Activated T-cell treated with anti-CD3 and anti-CD28 coated beads, Interleukin-2, amount 50 U/mL, for 1 hour (primary cell): ENCODE measurements at places on chromosomes 5 and 9.

DNA sequence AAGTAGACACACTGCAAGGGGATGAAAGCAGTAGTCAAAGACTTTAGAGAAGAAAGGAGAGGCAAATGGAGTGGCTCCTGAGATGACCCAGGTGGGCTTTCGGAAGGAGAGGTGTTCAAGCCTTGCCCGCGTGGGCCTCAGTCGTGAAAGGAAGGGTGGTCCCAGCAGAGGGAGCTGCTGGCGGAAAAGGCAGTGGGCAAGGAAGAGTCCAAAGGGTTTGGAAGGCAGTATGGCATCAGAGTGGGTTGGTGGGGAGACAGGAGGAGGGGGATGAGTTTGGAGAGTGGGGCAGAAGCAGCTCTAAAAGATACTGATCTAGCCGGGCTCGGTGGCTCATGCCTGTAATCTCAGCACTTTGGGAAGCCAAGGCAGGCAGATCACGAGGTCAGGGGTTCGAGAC, 165.4 kb downstream of the GOLPH3 start:
- no peak for DNase-seq

- no peak for DNase-seq
Observed at GRCh38 chr9:92989561-92989960, 42.2 kb downstream of the FGD3 start.

GRCh38 chr9:12849486-12850003, 74.7 kb downstream of the LURAP1L start:
- no peak for DNase-seq

DNA sequence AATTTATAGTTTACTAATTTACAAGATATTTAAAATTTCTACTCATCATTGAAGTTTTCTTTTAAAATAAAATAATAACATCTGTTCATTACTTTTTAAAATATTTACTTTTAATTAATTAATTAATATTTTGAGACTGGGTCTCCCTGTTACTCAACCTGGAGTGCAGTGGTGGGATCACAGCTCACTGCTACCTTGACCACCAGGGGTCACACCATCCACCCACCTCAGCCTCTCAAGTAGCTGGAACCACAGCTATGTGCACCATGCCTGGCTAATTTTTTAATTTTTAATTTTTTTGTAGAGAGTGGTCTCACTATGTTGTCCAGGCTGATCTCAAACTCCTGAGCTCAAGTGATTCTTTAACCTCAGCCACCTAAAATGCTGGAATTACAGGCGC, 1013.6 kb downstream of the CDH9 start:
- DNase-seq, result no peak

- no peak for DNase-seq
Observed at GRCh38 chr5:14595189-14595588, 13.6 kb downstream of the OTULINL start.

- DNase-seq, result no peak
Observed at GRCh38 chr9:7117676-7118561, 360.1 kb downstream of the KDM4C start.

DNA sequence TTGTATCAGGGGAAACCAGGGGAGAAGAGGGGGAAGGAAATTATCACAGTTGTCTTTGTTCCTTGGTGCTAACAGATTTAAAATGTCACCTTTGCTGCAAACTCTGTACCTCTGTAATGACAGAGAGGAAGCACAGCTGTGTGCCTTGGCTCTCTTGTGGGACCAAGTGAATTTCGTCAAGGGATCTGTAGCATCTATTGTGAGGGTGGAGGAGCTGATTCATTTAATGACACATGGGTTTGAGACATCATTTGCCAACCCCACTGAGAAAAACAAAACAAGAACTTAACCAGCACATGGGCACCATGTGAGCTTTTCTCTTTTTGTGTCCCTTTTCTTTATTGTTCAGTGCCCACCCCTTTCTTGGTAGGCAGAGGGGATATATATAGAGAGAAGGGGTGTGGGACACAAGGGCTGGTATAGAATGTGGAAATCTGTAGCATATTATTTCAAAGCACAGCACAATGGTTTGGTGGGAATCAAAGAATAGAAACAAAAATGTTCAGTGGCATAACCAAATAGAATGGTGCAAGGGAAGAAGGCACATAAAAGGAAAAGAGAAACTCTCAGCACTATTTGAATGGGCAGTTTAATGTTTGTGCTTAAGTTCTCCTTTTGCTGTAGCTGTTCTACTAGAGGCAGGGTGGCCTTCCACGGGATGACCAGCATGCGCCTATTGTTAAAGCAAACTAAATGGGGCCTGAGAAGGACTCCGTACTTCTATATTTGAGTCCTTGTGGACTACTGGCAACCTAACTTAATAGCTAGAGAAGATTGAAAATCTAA, 63.3 kb downstream of the LIX1 start:
- DNase-seq, result no peak

DNA sequence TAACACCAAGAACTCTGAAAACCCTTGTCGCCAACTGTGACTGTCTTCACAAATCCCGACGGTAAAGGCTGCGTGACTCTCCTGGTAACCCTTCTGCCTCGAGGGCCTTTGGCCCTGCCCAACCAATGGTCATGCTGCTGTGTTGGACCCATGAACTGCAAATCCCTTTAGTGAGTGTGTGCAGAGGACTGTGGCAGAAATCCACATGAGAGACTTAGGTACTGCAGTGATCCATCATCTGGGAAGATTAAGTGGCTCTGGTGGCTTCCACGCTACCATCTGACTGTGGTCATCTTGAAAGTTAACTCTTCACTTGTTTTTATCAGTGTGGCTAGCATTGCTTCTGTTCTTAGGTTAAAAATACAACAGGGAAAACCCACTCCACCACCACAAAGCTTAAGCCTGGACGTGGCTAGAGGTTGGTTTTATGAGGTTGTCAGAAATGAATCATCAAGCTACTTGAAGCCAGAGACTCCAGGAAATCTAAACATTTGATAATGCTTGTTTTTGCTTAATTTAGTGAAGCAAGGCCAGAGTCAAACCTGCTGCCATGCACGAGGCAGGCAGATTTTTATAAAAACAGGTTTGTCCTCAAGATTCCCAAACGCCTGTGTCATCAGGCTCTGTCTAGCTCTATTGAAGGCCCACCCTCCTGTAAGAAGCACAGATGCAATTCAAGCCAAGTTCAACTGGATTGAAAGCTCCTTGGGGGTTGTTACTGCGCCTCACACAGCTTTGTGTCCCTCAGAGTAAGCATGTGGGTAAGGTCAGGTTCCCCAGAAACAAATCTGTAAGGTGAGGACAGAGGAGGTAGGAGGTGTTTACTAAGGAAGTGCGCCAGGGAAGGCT, 52.7 kb upstream of the ERCC6L2 start:
- no peak for DNase-seq

- DNase-seq, result no peak
Observed at GRCh38 chr5:127441799-127442484, 75.5 kb upstream of the PRRC1 start.

GRCh38 chr9:132244582-132245455, 83.0 kb downstream of the NTNG2 start:
- no peak for DNase-seq
